HepG2 (cell line): ENCODE measurements at places on chromosomes 6 and 20. TPM values are rescaled to one million over a fixed set of nuclear protein-coding genes. Genes with fewer than 3 reads are reported as not detected.

GRCh38 chr6:87909849-87910248 lies 137.8 kb upstream of the SPACA1 start:
- DNase-seq: no peak

- no peak for DNase-seq
Observed at GRCh38 chr20:59810449-59811187, 122.8 kb downstream of the SYCP2 start.

The HEY2 gene
- total RNA-seq: 0.04 TPM in 1 of 2 replicates, not detected in the other

The GSTA2 gene
- total RNA-seq: 13.7 and 21.5 TPM in 2 replicates

The FOXO3 gene
- total RNA-seq: 16.0 and 16.9 TPM in 2 replicates

The PTPRK gene
- total RNA-seq: 52.4 and 98.3 TPM in 2 replicates

The RBPJL gene
- total RNA-seq: not detected in 2 replicates
